GOT3 (cell line): ENCODE measurements at places on chromosomes 1 and 21.

DNA sequence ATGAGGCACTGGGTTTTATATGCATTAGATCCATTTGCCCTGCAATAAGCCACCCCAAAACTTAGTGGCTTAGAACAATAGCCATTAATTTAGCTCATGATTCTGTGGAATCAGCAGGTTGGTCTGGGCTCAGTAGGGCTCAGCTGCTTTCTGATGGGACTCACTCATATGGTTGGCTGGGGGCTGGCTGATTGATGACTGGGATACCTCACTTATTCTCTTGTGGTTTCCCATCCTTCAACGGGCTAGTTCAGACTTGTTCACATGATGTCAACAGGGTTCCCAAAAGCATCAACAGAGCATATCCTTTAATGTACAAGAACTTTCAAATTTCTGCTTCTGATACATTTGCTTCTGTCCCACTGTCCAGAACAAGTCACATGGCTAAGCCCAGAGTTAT lies 43.2 kb downstream of the DNM3 start:
- no peak for DNase-seq

DNA sequence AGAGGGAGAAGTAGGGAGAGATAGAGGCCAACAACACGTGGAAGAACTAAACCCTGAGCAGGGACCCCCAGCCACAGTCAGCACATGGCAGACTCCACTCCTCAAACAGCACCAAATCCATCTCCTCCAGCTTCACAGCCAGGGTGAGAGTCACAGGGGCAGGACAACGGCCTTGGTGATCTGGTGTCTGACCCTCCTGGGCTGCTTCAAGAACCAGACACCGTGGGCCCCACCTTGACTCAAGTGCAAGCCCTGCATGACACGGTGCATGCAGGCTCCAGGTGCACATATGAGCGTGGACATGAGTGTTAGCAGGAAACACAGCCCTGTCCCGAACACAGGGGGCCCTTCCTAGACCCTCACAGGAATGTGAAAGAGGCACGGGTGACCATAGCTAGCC lies 21.9 kb downstream of the S100A7 start:
- no peak for DNase-seq

DNA sequence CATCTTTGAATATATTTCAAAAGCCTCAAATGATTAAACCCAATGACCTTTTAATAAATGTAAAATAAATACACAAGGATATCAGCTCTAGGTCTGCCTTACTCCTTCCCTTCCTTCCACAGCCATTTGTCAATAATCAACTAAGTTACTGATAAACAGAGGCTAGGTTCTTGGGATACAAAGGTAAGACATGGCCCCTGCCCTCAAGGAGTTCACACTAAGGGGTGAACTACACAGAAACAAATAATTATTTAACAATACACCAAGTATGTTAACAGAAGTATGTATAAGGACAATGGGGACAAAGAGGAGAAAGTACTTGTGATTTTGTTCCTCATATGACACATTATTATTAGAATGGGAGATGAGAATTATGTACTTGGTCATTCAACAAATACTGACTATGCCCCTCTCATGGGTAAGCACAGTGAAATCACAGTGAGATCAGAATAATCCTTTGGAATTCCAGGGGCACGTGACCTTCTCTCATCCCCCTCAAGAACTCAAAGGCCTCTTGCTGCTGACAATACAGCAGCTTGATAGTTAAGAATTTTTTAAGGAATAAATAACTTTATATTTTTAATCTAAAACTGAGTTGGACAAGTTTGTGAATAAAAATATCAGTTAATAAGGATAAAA lies 40.2 kb downstream of the ATP1B1 start:
- no peak for DNase-seq

GRCh38 chr1:59107516-59107915 lies 189.4 kb upstream of the FGGY start:
- no peak for DNase-seq

GRCh38 chr1:184649451-184649888 lies 105.2 kb downstream of the EDEM3 start:
- no peak for DNase-seq

DNA sequence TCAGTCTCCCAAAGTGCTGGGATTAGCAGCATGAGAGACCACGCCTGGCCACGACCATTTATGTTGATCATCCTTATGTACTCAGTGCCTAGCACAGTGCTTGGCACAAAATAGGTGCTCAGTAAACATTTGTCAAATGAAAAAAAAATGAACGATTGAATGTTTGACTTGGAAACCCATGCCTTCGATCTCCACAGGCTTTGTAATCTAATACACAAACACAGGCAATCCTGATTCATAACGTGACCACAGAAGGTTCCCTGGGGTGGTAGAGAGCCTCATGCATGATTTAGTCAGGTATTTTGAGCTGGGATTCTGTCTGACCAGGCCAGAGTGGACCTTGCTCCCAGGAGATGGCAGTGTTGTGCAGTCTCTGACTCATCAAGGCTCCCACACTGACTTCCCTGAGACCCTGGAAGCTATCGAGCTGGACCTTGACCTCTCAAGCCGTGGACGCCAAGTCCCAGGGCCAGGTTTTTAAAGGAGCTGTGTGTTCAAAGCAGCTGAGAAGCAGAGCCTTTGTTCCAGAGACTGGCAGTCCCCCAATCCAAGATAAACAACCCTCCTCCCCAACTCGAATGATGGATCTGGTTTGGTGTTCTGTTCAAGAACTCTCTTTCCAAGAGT lies 81.1 kb downstream of the PGM1 start:
- peak; percentile 52 for DNase-seq

DNA sequence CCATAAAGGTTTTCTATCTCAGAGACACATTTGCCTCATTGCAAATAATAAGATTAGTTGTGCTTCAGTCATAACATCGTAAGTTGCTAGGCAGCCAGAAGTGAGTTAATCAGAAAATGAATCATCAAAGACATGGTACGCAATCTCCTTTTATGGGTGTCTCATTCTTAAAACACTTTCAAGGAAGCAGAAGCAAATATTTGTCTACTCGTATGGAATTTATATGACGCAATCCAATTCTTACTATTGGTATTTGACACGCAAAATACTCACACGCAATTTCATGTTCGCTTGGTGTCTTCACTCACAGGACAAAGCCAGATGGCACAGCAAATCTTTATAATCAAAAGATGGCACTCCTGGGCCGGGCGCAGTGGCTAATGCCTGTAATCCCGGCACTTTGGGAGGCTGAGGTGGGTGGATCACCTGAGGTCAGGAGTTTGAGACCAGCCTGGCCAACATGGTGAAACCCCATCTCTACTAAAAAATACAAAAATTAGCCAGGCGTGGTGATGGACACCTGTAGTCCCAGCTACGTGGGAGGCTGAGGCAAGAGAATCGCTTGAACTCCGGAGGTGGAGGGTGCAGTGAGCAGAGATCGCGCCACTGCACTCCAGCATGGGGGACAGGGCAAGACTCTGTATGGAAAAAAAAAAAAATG lies 56.4 kb downstream of the HLCS start:
- no peak for DNase-seq

DNA sequence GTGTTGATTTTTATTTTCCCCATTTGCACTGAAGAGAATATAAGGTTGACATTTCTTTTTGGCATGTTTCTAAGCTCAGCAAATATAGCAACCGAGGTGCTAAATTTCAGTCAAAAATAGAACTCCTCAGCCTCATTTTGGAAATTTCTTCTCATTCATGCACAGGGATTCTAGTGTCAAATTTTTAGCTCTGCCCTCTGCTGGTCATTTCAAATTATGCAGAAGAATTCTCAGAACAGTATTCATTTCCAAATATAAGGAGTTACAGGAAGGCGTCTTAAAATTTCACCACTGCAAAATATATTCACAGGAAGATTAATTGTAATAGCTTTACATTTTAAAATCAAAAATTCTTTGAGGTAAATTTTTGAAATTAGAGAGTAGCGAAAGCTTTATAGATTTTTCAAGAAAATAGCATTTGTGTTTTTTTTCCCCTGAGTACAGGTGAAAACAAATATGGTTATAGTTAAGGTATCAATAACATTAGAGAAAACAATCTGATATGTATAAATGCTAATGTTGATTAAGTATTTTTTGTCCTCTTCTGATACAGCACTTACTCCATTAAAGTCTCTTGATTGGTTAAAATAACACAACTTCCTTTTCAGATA lies 57.9 kb downstream of the FMN2 start:
- no peak for DNase-seq

DNA sequence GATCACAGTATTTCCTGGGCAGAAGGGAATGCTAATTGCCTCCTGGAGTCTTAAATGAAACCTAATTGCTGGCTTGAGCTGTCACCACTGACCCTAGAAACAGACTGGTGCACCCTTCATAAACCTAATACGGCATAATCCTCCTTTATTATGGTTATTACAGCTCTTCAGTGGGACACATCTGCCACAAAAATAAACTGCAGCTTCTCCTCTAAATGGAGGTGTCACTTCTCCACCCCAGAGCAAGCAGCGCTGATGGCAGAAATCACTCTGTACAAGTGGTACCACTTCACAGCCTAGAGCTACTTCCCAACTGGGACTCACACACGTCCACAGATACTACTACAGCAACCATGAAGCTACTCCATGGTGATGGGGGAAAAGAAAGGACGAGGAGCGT lies 11.1 kb downstream of the PTPN14 start:
- no peak for DNase-seq

GRCh38 chr1:3469849-3470649 lies 15.6 kb downstream of the ARHGEF16 start:
- no peak for DNase-seq

DNA sequence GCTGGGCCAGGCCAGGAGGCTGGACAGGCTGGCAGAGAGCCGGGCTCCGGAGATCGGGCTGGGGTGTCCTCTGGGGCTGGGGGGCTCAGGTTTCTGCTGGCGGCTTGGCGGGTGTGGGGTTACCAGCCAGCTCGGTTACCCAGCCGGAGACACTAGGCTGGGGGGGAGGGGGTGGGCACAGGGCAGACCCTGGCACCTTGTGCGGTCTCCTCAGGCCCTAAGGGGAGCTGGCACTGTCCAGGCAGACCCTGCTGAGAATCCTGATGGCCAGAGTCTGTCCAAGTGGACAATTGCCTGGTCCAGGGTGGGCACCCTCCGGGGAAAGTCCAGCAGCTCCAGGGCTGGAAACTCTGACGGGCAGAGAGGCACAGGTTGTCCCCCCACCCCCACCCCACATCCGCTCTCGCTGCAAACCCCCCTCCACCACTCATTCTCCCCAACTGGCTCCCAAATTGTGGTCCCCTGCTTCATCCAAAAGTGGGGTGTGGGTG lies 6.7 kb downstream of the ZBTB7B start:
- DNase-seq, result no peak
